ENCODE measurements at places on chromosomes 11 and 22.
A peak's percentile ranks its signal among the peaks of the same experiment; 100 is the strongest.

- DNase-seq: no peak
Observed at GRCh38 chr11:91459840-91460239, 764.8 kb upstream of the FAT3 start.

GRCh38 chr11:93974759-93975158 is 46.4 kb upstream of the HEPHL1 start:
- DNase-seq: no peak

- no peak for DNase-seq
Observed at GRCh38 chr11:102807921-102808320, 10.0 kb upstream of the MMP1 start.

- no peak for DNase-seq
Observed at GRCh38 chr11:69073469-69073868, 24.7 kb downstream of the TPCN2 start.

GRCh38 chr22:25702040-25702439 is 39.9 kb upstream of the MYO18B start:
- no peak for DNase-seq

DNA sequence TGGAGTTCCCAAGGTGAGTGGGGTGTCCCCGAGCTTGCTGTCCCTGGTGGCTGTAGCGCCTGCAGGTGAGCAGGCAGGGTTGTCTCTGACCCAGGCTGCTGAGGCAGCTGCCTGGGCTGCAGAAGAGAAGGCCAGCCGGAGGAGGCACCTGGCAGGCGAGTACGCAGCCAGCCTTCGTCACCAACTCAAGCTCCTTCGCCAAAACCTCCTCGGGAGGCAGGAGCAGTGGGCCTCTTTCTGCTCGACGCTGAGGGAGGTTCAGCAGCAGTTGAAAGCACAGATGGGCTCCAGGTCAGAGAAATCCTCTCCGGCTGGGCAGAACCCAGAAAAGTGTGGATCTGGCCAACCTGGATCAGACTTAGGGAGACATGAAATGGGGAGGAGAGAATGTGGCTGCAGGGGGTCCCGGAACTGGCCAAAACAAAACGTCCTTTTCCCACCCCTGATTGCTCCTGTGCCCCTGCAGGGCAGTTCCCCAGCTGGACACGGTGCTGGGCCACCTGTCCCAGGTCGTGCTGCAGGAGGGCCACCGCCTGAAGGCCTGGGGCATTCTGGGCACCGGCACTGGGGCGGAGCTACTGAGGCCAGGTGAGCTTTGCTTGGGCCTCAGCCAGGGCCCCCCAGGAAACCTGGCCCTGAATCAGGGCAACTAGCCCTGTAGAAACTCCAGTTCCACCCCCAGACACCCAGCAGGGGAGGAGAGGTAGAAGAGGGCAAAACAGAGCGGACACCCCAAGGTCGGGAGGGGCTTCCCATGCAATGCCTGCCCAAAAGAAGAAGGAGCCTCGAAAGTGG is 56.7 kb downstream of the BTG4 start:
- no peak for DNase-seq

- DNase-seq: no peak
Observed at GRCh38 chr11:69867076-69868005, 48.1 kb upstream of the FGF3 start.

- DNase-seq: no peak
Observed at GRCh38 chr11:127507851-127508250, 507.3 kb upstream of the KIRREL3 start.

- no peak for DNase-seq
Observed at GRCh38 chr11:109378034-109378433, 44.0 kb upstream of the C11orf87 start.

DNA sequence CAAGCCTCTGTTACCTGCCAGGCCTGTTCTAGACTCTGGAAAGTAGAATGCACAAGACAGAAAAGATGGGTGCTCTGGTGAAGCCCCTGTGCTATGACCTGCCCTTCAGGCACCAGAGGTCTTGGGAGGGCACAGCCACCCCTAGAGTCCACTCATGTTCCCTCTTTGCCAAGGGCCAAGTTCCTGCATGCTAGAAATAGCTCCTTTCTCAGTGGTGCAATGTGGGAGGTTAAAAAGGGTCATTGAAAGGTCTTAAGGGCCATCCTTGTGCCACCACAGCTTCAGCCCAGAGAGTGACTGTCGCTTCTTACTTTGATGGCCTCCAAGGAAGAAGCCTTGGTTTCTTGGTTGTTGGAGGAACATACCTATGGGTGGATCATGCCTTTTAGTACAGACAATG is 84.6 kb upstream of the PARVA start:
- no peak for DNase-seq

DNA sequence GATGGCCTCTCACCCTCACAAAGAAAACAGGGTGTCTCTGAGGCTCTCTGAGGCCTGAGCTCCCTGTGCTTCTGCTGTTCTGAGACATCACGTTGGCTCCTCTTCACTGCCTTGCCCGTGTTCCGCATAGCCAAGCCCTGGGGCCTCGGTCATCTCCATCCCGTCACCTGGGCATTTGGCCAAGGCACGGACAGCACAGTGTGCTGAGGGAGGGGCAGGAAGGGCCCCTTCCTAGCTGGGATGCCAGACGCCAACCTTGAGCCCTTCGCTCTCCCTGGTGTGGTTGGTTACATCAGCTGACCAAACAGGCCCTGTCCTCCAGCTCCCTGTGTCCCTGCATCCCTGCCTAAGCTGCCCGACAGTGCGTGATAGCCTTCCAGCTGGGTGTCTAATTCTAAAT is 25.9 kb downstream of the MOV10L1 start:
- DNase-seq: no peak

DNA sequence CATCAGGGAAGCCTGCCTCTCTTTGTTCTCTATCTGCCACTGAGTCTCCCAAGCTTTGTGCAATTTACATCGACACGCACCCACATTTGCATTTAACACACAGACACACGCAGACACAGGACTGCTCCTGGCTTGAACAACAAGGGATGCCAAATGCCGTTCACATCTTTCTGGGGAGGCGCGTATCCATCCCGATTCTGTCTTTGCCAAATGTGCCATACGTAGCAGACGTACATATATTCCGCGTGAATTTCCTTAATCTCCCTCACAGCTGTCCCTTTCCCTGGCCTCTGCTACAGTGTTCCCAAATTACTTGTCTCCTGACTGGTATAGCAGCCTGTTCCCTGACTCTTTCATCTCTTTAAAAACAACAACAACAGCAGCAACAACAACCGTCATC is 409.5 kb downstream of the MIAT start:
- no peak for DNase-seq

- DNase-seq: no peak
Observed at GRCh38 chr11:41177791-41178190, 281.7 kb downstream of the LRRC4C start.

- DNase-seq: no peak
Observed at GRCh38 chr11:66360406-66361073, 11.0 kb downstream of the SLC29A2 start.

DNA sequence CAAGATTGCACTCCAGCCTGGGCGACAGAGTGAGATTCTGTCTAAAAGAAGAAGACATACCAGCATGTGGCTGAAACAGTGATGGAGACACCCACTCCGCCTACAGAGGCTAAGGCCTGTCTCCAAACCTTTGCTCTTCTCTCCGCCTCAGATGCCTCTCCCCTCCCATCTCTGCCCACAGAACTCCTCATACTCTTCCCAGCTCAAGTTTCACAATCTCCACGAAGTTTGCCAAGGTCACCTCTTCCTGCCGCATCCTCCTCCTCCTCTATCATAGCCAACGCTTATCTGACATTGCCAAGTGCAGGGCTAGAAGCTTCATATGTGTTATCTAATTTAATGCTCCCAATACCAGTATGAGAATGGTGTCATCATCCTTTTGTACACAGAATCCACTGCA is 25.9 kb upstream of the FBLN1 start:
- no peak for DNase-seq

DNA sequence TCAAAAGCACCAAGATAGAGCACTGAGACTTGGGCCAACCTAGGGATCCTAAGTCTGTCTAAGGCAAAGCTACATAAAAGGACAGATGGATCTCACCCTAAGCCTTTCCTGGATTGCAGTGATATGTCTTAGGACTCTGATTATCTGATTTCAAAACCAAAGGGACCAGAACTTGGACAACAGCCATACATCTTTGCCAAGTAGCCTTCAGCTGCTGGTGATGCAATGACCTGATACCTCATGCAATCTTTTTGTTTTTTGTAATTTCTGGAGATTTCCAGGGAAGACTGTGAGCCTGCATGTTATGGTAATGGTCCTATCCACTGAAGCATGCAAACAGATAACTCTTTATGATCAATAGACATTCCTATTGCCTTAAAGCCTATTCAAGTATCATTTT is 230.4 kb upstream of the MTNR1B start:
- peak; percentile 32 for DNase-seq

- no peak for DNase-seq
Observed at GRCh38 chr11:134358165-134358855, 26.5 kb downstream of the GLB1L2 start.

GRCh38 chr11:126790550-126791081 is 210.0 kb downstream of the KIRREL3 start:
- DNase-seq: peak; percentile 90

DNA sequence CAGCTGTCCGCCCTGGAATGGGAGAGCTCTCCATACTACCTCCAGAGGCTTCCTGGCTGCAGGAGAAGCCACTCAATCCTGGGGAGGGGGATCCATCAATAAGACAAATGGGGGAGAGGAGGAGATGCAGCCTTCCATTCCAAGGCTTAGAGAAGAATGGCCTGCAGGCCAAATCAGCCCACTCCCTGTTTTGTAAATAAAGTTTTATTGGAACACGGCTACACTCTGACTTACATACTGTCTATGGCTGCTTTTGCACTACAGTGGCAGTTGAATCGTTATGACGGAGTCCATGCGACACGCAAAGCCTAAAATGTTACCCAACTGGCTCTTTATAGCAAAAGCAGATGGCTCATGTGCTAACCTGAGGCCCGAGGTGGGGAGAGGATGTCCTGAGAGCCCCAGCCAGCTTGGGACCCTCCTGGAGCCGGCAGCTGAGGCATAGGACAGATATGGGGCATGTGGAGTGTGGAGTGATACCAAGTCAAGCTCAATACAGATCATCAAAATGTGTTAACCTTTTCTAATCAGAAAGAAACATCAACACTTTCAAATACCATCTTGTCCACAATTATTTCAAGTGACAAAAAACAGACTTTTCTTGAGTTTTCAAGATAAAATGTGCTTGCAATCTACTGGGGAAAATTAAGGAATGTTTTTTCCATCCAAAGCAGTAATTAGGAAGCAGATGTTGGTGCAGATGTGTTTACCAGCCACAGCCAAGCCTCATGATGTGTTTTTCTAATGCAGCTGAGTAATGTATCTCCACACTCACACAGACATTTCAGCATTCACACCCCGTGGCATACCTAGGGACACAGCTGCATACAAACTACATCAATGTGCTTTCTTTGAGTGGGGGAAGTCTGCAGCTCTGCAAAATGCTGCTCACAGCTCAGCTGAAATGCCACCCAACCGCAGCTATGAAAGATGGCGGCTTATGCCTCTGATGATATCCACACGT is 181.6 kb downstream of the SHANK2 start:
- DNase-seq: no peak

- no peak for DNase-seq
Observed at GRCh38 chr22:44952863-44953746, 56.7 kb downstream of the PHF21B start.

GRCh38 chr22:43776081-43776670 is 35.9 kb downstream of the EFCAB6 start:
- DNase-seq: no peak
